Activated T-cell treated with anti-CD3 and anti-CD28 coated beads, Interleukin-2, amount 50 U/mL, for 72 hours (primary cell): ENCODE measurements at places on chromosomes 2 and 18.

DNA sequence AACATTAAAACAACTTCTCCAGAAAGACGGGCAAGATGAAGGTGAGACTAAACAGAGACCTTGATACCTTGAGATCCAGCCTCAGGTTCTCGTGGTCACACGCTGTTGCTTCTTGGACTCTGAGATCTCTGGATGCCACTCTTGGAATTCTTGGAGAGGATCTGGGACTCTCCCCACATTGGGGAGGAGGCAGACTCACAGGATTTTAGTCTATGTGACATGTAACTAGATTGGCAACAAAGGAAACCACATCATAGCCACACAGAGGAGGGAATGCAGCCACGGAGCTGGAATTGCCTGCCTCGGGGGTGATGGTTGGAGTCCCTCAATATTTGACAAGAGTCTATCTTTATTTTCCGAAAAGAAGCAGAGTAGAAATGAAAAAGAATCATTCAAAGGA lies 78.8 kb upstream of the IGFBP5 start:
- DNase-seq, result no peak

- no peak for DNase-seq
Observed at GRCh38 chr2:121595012-121595891, 54.0 kb downstream of the CLASP1 start.

DNA sequence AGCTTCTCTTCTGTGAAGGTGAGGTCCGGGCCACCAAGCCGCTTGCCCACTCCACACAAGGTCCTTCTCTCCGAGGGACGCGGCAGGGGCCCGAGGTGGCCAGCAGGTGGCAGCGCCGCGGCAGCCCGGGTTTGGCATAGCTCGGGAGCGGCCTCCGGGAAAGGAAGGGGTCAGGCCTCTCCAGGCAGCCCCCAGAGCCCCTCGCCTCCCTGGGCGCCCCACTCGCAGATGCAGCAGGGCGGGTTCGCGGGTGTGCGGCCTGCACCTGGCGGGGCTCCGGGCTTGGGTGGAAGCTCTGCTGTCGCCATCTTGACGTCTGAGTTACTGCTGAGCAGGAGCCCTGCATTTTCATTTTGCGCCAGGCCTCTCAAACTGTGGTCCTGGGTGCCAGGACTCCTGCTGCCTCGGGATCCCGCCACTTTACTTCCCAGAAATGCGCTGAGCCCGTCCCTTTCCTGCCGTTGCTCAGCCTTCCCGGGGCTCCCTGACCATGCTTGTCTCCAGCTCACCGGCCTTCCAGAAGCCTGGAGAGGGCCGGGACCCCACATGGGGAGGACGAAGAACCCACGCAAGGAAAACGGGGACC lies 18.6 kb upstream of the NCL start:
- DNase-seq, result peak; percentile 84

DNA sequence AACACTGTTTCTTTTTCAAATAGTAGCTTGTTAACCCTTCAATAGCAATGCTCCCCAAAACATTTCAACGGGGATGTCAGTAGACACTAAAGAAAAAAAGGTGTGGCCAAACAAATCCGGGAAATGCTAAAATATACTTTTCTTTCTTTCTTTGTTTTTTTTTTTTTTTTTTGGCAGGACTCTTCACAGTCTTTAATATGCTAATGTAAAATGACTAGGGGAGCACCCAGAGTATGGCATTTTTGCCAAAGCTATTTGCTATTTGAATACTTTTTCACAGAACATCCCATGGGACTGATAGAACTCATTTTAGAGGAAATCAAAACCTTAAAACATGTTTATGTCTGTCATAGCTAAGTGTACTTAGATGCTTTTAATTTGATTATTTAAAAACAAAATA lies 32.1 kb downstream of the ATF2 start:
- DNase-seq, result no peak

DNA sequence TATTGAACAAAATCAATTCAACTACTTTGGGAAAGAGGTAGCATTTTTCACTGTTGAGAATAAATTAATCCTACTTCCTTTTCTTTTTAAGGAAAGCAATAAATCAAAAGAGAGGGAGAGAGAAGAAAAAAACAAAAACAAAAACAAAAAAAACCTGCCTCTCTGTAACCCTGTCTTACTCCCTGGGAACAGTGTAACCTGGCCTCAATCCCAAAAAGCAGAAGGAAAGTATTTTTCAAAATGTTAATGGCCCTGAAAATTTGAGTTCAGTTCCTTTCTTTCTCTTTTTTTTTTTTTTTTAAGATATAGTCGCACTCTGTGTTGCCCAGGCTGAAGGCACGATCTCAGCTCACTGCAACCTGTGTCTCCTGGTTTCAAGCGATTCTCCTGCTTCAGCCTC lies 35.9 kb downstream of the RHOB start:
- no peak for DNase-seq
